Endodermal cell (in vitro differentiated cells): ENCODE measurements at places on chromosomes 1 and 21.

- DNase-seq = peak; percentile 88
These were observed 532 bp downstream of the RALGPS2 start for GRCh38 chr1:178725466-178726086.

DNA sequence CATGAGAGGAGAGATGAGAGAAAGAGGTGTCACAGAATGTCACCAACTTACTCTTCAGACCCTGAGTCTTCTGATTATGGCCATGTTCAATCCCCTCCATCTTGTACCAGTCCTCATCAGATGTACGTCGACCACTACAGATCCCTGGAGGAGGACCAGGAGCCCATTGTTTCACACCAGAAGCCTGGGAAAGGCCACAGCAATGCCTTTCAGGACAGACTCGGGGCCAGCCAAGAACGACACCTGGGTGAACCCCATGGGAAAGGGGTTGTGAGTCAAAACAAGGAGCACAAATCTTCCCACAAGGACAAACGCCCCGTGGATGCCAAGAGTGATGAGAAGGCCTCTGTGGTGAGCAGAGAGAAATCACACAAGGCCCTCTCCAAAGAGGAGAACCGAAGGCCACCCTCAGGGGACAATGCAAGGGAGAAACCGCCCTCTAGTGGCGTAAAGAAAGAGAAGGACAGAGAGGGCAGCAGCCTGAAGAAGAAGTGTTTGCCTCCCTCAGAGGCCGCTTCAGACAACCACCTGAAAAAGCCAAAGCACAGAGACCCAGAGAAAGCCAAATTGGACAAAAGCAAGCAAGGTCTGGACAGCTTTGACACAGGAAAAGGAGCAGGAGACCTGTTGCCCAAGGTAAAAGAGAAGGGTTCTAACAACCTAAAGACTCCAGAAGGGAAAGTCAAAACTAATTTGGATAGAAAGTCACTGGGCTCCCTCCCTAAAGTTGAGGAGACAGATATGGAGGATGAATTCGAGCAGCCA lies 8.0 kb downstream of the ELOA start:
- DNase-seq = peak; percentile 81

GRCh38 chr1:219837274-219837993 lies 90.9 kb downstream of the SLC30A10 start:
- peak; percentile 61 for DNase-seq

- peak; percentile 67 for DNase-seq
These were observed 981 bp upstream of the KIAA1614 start for GRCh38 chr1:180911640-180912191.

GRCh38 chr1:218817691-218818465 lies 355.8 kb upstream of the LYPLAL1 start:
- DNase-seq = no peak

DNA sequence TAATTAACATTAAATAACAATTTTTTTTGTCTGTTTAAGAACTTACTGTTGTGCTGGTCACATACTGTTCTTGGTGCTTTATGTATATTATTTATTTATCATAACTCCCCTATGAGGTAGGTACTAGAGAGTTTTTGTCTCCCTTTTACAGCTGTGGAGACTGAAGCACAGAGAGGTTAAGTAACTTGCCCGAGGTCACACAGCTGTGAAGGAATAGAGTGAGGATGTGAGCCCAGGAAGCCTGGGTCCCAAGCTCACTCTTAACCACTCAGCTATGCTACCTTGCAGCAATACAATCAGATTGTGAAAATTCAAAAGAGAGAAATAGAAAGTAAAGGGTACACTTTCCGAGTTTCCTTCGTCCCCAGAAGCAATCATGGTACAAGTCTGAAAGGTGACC lies 35.6 kb upstream of the FHAD1 start:
- DNase-seq = no peak

GRCh38 chr1:37465593-37466517 lies 8.5 kb upstream of the ZC3H12A start:
- DNase-seq = no peak

GRCh38 chr1:87820668-87821334 lies 492.1 kb downstream of the LMO4 start:
- DNase-seq = no peak

DNA sequence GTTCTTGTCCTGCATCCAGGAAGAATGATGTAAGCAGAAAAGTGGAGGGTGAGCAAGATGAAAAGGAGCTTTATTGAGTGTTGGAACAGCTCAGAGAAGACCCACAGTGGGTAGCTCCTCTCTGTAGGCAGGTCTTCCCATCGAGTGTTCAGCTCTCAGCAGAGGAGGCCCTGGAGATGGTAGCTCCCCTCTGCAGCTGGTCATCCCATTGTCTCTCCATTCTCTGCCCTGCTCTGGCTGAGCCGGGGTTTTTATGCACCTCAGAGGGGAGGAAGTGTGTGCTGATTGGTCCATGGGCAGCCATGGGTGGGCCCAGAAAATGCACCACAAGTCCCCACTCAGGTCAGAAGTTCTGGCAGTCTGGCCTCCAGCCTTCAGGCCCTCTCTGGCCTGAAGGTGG lies 713.7 kb downstream of the MATN1 start:
- no peak for DNase-seq

DNA sequence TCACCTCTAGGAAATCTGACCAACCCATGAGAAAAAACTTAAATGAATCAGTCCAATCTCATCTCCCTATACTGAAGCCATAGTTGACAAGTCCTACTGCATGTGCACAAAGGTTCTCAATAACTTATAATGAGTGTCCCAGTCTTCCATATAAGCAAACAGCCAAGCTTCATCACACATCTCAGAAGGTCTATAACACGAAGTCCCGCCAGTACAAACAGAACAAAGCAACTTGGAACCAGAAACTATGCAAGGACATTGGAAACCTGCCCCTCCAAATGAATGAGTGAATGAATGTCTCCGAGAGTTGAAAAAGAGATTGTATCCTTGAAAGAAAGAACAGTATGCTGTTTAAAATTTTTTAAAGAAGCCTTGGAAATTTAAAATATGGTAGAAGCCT lies 53.6 kb upstream of the IPO9 start:
- no peak for DNase-seq

DNA sequence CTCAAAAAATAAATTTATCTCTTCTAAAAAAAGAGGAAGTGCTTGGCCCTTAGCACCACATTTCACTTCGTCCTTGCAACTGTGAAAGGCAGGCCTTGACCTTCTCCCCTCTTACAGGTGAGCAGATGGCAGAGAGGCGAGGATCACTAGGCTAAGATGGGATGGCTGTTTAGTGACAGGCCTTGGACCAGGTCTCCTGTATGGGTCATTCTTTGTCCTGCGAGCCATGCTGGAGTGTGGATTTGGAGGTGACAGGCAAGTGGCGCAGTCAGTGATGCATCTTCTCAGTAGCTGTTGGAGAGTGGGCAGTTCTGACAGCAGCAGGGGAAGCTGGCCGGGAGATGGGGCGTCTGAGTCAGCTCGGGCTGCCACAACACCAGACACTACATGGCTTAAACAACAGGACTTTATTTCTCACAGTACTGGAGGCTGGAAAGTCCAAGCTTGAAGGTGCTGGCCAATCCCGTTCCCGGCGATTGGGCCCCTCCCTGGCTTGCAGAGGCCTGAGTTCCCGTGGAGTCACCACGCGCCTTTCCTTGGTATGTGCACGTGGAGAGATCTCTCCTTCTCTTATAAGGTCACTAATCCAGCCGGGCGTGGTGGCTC lies 16.5 kb downstream of the SLC27A3 start:
- no peak for DNase-seq

DNA sequence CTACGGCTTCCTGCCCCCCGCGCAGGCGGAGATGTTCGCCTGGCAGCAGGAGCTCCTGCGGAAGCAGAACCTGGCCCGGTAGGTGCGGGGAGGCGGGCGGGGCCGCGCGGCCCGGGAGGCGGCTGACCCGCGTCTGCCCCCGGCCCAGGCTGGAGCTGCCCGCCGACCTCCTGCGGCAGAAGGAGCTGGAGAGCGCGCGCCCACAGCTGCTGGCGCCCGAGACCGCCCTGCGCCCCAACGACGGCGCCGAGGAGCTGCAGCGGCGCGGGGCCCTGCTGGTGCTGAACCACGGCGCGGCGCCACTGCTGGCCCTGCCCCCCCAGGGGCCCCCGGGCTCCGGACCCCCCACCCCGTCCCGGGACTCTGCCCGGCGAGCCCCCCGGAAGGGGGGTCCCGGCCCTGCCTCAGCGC lies 16.6 kb downstream of the NOC2L start:
- peak; percentile 78 for DNase-seq

DNA sequence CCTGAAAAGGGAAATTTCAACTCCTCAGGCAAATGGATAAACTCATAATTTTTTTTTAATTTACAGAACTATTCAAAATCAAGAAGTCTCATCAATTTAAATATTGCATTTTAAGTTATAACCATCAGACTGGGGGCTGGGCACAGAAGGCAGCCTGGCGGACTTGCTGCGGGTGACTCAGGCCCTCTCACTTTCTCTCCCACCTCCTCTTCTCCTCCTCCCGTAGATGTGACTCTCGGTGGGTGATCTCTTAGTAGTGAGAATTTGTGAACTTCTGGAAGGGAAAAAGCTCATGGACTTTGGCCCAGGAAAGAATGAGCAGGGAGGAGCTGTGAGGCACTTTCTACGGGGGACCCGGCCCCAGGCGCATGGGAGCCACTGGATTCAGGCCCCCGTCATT lies 32.9 kb downstream of the CLIC6 start:
- no peak for DNase-seq

- DNase-seq = no peak
These were observed 288.5 kb downstream of the NFIA start for GRCh38 chr1:61370913-61371279.

GRCh38 chr1:210363119-210363518 lies 34.4 kb downstream of the HHAT start:
- DNase-seq = peak; percentile 37

GRCh38 chr21:15650735-15651134 lies 79.0 kb upstream of the USP25 start:
- DNase-seq = no peak

DNA sequence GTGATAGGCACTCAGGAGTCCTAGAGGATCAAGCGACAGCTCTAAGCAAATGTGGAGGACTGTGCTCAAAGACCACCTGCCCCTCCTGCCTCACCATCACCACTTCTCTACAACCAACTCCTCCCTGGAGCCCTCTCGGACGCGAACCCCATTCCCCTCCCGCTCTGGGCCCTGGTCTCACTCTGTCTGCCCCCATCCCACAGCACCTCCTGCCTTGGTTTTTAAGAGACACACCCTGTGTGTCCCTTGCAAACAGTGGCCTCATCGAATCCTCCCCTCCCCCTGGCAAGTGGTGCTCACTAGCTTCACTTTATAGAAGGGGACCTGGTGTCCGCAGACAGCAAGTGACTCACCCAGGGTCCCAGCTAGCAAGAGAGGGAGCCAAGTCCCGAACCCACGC lies 28.8 kb downstream of the EPHA8 start:
- DNase-seq = no peak

- DNase-seq = peak; percentile 96
These were observed 21.4 kb downstream of the STUM start for GRCh38 chr1:226569879-226570547.

DNA sequence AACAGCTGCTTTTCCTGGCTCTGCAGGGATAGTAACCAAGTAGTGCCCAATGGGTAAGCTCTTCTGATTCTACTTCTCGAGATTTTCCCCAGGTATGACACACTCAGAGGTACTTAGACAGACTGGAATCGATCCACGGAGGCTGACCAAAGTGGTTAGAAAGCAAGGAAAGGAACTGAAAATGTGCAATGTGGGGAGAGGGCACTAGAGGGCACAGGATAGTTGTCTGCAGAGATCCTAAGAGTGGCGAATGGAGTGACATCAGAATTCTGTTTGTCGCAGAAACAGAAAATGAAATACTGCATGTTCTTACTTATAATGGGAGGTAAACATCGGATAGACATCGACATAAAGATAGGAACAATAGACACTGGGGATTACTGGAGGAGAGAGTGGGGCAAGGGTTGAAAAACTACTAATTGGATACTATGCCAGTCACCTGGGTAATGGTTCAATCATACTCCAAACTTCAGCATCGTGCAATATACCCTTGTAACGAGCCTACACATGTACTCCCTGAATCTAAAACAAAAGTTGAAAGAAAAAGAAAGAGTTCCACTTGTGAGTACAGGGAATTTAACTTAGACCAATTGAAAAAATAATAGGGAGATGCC lies 23.3 kb downstream of the CYP2J2 start:
- DNase-seq = peak; percentile 77

GRCh38 chr1:205373798-205374175 lies 17.1 kb upstream of the KLHDC8A start:
- DNase-seq = no peak

- no peak for DNase-seq
These were observed 4.4 kb downstream of the MAP3K21 start for GRCh38 chr1:233331676-233332519.

DNA sequence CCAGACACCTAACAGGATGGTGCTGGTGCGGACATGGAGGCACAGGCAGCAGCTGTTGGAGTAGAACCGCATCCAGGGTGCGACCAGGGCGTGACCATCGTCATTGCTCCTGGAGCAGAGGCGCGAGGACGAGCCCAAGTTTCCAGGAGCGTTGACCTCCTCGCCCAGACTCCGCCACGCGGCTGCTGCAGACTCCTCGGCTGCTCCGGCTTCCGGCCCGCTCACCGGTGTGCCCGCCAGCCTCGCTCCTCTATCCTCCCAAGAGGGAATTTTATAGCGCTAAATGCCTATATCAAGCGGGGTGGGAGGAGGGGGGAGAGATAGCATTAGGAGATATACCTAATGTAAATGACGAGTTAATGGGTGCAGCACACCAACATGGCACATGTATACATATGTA lies 5.3 kb upstream of the S100A12 start:
- DNase-seq = peak; percentile 25

DNA sequence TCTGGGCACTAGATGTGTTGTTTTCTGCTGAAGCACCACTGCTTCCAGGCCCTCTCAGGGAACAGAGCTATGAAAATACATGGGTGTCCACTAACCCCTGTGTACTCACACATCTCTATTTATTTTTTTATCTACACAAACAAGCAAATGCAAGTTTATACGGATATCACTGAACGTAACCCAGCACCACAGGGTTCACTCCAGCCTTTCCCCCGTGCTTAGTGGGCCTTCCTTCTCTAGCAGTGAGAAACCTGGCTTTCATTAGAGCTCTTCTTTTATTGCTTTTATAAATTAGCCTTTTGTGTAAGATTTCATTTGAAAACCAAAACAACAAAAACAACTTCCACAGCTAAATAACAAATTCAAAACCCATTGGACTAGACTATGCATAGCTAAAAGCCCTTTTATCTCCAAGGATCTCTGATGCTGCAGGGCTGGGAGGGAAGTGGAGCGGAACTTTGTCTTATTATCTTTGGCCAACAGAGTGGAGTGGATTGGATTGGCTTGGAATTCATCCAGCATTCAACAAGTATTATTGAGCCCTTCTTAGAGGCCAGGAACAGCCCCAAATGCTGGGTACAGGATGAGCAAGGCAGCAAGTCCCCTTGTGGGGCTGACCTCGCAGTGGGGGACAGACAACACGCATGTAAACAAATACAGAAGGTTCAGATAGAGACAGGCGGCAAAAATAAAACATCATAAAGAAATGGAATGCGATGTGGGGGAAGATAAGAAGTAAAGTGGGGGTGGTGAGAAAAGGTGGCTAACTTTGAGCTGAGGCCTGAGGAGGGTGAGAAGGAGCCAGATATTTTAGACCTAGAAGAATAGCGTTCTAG lies 371.8 kb upstream of the POU3F1 start:
- DNase-seq = no peak

DNA sequence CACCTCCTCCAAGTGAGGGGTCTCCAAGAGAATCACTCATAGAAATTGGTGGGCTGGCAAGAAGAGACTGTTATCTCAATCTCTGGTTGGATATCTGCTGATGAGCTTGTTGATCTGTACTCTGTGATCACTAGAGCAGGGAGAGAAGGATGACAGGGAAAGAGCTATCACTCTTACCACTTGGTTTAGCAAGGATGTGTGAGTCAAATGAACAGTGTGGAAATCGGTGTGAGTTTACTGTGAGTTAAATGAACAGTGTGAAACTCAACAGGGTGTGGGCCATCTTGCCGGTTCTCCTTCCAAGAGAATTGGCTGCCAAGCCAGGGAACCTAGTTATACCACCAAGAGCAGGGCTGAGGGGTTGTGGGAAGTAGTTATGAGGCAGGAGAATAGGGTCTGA lies 33.3 kb upstream of the CD1D start:
- no peak for DNase-seq
